ENCODE measurements at places on chromosomes 4 and X.

- DNase-seq, result no peak
Measured at GRCh38 chrX:110082161-110082560, 79.2 kb downstream of the TMEM164 start.

DNA sequence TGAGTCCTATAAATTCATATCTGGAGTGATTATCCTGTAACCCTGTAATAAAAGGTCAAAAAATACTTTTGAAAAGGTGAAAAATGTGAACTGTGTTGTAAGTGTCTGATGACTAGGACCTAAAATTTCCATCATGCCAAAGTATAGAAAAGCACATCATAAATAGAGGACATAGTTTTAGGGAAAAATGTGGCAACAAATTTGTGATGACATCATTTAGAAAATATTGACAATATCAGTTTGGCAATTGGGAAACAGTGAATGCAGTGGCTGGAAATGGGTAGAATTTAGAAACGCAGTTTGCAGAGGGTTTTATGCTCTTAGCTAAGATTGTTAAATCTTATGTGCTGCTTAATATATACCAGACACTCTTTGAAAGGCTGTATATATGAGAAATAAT lies 1464.8 kb downstream of the RAPGEF2 start:
- no peak for DNase-seq

DNA sequence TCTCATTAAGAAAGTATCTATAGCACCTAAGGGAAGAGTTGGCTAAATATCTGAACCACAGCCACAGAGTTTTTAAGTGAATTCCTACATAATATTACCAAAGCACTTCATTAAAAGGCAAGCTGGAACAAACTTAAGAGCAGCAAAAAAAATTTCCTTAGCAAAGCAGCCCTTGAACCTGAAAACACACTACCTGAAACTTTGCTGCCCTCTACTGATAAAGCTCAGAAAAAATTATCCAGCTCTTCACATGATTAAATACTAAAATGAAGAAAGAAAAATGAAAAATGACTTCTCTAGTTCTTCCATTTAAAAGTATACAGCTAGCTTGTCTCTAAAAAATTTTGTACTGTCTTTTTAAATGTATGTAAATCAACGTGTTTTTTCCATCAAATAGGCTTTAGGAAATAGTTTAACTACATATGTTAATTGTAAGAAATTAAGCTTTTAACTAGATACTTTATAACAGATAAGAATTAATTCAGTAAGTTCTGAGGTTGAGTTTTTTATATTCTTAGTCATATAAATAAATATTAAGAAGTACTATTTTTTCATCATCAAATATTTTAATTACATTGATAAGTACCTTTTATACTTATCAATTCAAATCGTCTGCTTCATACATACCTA lies 156.1 kb downstream of the STPG2 start:
- DNase-seq, result no peak

- no peak for DNase-seq
Measured at GRCh38 chr4:174532445-174532844, 10.2 kb upstream of the HPGD start.

- no peak for DNase-seq
Measured at GRCh38 chrX:143363419-143363818, 153.9 kb downstream of the SPANXN3 start.

DNA sequence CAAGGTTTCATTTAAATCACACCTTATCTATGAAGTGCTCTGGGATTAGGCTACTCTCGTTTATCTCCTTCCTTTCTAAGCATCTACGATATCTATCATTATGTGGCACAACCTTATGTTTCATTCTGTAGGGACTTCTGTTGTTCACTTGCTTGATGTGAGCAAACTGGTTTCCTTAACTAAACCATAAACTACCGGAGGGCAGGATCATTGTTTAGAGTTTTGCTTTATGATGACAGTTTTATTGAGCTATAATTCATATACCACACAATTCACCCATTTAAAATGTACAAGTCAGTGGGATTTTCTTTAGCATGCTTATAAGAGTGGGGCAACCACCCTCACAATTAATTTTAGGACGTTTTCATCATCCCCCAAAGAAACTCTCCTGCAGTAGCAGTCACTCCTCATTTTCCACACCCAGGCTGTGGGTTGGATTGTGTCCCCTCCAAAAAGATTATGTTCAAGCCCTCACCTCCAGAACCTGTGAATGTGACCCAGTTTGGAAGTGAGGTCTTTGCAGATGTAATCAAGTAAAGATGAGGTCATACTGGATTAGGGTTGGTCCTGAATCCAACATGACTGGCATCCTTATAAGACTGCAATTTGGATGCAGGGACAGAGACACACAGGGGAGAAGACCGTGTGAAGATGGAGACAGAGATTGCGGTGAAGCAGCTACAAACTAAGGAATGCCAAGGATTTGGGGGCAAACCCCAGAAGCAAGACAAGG lies 42.1 kb upstream of the SH3RF1 start:
- DNase-seq, result no peak

DNA sequence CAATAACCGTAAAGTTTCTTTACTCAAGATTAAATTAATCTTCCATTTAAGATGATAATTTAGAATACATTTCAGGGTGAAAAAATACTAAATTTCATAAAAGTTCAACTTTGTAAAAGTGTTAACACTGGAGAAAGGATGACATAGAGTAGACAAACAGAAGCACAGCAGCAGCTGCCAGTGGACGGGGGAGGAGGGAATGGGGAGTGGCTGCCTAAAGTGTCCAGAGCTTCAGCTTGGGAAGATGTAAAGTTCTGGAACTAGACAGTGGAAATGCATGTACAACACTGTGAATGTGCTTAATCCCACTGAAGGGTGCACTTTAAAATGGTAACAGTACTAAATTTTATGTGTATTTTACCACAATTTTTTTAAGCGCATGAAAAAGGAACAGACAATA lies 39.9 kb downstream of the RELL1 start:
- no peak for DNase-seq

DNA sequence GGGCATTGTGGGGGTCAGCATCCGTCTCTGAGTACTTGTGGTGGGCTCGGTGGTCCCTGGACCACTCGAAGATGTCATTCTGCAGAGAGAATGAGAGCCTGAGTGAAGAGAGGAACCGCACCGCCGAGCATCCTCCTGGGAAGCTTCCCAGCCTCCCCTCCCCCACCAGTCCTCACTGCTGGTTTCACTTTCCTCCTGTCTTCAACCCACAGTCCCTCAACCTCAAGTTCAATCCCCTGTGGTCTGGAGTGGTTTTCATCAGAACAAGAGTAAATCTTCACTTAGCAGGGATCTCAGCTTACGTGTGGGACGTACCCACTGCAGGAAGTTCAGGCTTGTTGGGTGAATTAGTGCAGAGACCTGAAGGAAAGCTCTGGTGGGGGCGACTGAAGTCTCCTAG lies 117.8 kb downstream of the SCD5 start:
- no peak for DNase-seq

GRCh38 chrX:154401918-154402621 lies 3.9 kb downstream of the RPL10 start:
- no peak for DNase-seq

DNA sequence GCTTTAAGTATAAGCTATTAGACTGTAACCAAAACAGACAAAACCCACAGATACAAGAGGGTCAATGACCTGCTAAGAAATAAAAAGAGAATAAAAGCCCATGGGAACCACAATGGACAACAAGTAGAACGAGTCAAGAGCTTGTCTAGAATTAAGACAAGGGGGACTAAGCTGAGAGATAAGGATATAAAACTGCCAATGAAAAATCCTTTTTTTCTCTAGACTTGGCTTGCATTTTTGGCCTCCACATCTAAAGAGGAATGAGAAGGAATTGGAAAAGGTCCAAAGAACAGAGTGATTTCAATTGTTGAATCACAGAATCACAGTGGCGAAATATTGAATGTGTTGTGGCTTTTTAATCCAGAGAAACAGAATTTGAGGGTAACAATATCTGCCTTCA lies 135.7 kb downstream of the QDPR start:
- no peak for DNase-seq

DNA sequence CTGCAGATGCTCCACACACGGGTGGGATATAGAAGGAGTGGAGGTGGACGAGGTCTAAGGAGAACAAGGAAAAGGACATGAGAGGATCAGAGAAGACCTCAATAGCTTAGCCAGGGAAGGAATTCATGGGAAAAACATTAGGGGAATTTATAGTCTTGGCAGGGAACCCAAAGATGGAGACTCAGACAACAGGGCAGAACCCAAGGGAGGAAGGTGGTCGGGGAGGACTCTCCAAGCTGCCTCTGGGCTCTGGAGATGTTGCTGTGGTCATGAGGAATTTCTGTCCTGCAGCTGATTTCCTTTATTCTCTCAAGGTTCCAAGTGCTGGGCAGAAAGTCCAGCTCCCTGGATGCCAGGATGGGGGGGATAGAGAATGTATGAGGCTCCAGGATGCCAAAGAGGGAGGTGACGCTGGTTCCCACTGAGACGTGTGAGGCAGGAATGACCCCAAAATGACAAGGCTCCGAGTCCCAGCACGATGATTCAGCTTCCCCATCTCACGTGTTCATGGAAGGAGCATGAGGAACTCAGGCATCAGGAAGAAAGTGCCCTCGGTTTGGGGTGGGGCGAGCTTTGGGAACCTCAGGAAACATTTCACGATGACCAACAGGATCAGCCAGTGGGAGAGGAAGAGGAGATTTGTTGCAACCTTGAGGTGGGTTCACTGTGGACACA lies 57.0 kb upstream of the PPP2R3B start:
- DNase-seq, result no peak

GRCh38 chr4:24197955-24198354 lies 308.1 kb upstream of the PPARGC1A start:
- DNase-seq, result no peak

DNA sequence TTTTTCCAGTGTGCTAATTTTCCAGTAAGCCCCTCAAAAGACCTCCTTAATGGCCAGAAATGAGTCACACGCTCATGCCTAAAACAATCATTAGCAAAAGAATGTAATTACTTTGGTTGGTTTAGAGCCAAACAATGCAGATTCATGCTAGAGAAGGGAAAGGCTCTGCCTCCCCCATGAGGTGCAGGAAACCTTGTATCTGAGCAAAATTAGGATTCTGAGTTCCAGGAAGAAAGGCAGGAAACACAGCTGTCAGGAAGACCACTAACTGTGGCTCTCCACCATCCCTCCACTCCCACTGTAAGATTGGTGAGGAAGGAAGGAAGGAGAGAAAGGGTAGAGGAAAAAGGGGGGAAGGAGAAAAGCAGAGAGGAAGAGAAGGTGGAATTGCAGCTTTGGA lies 104.9 kb upstream of the DHX15 start:
- no peak for DNase-seq

DNA sequence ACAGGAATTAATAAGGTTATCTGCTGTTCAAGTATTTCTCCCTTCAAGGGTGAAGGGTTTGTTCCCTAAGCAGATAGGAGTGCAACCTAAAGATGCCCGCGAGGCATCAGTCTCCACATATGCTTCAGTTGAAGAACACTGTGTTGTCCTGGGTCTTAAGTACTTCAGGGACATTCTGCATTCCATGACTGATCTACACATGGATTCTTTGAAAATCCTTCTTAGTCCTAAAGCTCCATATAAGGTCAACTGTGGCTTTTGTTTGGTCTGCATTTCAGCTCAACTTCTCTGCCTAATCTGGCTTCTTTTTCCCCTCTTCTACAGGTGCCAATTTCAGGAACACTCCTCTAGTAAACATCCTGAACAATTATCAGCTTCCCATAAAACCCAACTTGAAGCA lies 21.8 kb upstream of the CTSO start:
- DNase-seq, result no peak

GRCh38 chr4:8297141-8297601 lies 27.6 kb downstream of the HTRA3 start:
- DNase-seq, result no peak

DNA sequence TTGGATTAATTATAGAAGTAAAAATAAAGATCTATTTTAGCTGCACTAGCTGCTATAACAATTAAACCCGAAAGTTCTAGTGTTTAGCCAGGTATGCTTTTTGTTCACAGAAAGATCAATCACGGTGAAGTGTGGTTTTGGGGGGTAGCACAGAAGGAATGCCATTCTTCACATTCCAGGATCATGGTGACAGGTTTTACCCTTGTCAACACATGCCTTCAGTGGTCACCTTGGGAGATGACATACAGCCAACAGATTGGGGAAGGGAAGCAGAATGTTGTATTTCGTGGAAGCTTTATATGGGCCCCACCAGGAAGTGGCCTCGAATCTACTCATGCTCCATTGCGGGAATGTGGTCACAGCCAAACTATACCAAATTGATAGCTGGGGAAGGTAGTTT lies 753.6 kb downstream of the RAPGEF2 start:
- no peak for DNase-seq

DNA sequence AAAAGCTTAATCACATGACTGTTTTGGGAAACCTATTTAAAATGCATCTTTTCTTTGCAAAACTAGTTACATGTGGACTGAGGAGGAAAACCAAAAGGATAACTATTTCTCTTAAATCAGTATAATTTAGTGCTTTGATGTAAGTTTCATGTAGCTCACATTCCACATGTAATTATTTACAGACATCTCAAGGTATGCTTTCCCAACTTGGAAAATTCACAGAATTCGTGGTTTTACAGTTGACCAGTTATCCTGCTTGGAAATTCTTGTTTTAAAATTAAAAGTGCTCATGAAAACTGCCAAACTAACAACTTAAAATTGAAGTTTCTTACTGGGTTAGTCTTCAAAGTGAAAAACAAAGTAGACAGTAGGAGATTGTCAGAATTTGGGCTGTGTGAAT lies 52.4 kb downstream of the EDNRA start:
- DNase-seq, result no peak

DNA sequence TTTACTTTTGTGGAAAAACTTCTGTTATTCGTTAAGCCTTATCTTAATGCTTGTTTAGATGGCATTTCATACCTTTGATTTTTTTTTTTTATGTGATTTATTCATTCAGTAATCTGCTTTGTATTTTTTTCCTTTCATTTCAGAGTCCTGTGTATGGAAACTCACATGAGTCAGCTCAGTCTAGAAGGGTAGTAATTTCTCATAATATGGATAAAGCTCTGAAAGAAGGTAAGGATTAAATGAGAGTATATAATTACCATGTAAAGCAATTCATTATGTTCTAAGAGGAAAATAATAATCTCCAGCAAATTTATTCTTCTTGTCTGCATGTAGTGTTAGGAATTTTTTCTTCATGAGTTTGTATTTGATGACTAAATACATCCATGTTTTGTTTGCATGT lies 37.8 kb downstream of the SNX25 start:
- DNase-seq, result no peak

DNA sequence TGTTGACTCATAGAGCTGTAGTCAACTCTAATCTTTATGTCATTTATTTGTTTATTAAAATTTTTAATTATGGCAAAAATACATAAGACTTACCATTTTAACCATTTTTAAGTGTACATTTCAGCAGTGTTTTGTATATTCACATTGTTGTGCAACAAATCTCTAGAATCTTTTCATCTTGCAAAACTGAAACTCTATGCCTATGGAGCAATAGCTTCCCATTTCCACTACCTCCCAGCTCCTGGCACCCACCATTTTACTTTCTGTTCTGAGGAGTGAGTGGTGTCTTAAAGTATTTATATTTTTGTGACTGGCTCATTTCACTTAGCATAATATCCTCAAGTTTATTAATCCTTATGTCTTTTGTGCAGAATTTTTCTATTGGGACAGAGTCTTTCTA lies 181.0 kb downstream of the GPAT3 start:
- peak; percentile 80 for DNase-seq
